Activated CD8-positive, alpha-beta memory T cell treated with anti-CD3 and anti-CD28 coated beads, Interleukin-2, amount 50 U/mL, for 4 hours (primary cell): ENCODE measurements at places on chromosomes 4 and X.

DNA sequence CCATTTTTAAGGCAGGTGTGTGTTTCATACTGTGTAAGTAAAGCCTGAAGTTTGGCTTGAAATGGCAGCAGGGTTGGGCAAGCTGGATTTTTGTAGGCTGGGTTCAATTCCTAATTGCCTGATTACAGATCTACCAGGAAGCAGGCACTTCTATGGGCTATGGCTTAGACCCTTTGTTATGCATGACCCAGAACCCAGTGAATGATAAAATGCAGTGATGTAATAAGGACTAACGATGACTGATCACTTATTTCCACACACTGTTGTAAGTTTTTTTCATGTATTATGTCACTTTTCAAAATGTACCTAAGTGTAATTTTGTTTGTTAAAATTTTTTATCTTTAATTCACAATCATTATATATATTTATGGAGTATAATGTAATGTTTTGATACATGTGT lies 8.6 kb downstream of the LANCL3 start:
- DNase-seq = no peak

GRCh38 chr4:123599061-123599919 lies 202.7 kb downstream of the SPRY1 start:
- no peak for DNase-seq

- no peak for DNase-seq
These were observed 485.3 kb upstream of the PITX2 start for GRCh38 chr4:111108153-111108552.

DNA sequence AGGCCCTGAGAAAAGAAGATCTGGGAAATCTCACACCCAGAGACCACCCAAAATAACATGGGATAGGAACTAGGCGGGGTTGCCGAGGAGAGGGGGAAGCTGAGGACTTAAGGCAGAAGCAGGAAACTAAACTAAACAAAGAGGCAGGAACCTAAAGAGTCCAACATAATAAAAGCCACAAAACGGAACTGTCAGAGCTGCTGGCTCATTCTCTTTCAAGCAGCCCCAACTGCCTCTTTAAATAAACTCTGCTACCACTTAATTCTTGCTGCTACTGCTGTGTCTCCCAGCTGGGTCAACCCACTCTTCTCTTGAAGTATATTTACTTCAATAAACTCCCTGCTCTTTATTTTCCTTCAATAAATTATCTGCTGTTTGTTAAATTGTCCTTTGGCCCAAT lies 44.5 kb downstream of the MAGEB16 start:
- no peak for DNase-seq

DNA sequence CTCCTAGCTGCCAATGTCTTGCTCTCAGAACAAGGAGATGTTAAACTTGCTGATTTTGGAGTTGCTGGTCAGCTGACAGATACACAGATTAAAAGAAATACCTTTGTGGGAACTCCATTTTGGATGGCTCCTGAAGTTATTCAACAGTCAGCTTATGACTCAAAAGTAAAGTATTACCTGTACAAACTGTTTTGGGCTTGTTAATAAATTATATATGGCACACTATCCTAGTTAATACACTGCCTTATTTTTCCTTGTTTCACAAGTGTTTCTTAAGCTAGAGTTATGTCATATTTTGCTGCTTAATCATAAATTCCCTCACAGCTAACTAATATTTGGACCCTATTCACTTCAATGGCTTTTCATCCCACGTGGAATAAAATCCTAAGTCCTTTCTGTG lies 45.3 kb downstream of the STK26 start:
- no peak for DNase-seq

GRCh38 chr4:152247271-152247975 lies 288.5 kb downstream of the FBXW7 start:
- DNase-seq = no peak

DNA sequence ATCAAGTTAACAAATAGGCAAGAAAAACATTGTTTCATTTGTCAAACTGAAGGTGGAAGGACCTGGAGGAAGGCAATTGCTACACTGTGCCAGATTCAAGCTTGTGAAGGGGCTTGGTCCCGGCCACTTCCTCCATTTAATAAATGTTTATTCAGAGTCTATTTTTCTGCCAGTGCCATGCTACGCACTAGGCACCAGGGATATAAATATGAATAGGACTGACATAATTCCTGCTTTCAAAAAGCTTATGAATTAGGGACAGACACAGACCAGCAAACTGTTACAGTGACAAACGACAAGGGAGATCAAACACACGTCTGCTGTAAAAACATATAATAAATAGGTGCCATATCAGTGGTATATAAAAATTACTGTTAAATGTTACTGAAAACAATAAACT lies 571 bp downstream of the TLR6 start:
- no peak for DNase-seq

- no peak for DNase-seq
These were observed 348.2 kb downstream of the BMPR1B start for GRCh38 chr4:95105983-95106382.

DNA sequence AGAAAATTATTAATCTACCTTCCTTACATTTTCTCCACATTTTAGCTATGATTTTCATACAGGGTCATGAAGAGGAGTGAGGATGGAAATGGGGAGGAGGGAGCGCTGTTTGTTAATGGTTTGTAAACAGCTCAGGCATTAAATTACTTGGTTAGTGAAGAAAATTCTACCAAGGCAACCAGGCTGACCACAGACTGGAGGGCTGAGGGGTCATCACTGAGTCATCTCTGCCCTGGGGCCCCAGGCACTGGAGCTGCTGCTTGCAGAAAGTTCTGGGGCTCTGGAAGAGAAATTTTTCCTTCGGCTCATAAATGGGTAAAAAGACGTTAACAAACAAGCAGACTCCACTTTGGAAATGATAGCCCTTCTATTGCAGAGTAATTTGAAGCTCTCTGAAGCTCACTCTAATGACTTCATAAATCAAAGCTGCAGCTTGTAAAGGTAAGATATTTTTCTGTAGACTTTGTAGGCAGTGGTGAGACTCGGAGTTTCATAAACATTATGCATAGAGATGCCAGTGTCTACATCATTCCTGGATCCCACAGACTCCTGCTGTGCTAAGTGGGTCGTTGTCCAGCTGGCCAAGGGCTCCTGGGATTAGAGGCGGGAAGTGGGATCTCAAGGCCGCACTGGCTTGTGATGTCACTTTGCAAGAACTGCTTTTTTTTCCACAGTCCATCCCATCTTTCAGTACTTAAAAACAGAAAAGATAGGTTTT lies 159.6 kb downstream of the PTTG2 start:
- no peak for DNase-seq

GRCh38 chr4:61996943-61997342 lies 796.8 kb downstream of the ADGRL3 start:
- DNase-seq = no peak

- DNase-seq = no peak
These were observed 239.4 kb upstream of the BOD1L1 start for GRCh38 chr4:13866881-13867280.

DNA sequence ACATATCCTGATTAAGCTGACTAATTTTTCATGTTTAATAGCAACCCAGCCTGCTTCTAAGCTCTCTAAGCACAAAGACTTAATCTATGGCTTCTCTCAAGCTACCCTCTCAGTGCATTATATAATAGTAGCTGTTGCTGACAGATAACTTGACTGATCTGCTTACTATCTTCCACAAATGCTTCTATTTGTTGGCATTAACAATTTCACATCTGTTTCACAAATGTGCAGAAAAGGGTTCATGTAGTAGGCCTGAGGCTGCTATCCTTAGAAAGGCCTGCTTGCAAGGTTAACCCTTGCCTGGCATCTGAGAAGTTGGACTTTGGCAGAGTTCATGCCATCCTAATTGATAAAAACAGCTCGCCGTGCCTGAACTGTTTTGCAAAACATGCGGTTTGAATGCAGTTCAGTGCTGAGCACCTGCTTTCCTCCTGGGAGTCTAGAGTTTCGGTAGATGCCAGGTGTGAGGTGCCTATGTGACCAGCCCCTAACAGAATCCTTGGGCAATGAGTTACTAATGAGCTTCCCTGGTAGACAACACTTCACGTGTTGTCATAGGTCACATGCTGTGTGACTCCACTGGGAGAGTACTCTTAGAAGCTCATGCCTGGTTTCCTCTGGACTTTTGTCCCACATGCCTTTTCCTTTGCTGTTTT lies 68.4 kb downstream of the NSG1 start:
- no peak for DNase-seq

GRCh38 chrX:114584983-114585842 lies 1.3 kb downstream of the HTR2C start:
- DNase-seq = no peak

- DNase-seq = no peak
These were observed 43.4 kb downstream of the MOB1B start for GRCh38 chr4:70945452-70946055.

GRCh38 chrX:44873415-44874276 lies 658 bp downstream of the KDM6A start:
- DNase-seq = peak; percentile 57

GRCh38 chrX:370963-371745 lies 15.6 kb downstream of the PPP2R3B start:
- no peak for DNase-seq

DNA sequence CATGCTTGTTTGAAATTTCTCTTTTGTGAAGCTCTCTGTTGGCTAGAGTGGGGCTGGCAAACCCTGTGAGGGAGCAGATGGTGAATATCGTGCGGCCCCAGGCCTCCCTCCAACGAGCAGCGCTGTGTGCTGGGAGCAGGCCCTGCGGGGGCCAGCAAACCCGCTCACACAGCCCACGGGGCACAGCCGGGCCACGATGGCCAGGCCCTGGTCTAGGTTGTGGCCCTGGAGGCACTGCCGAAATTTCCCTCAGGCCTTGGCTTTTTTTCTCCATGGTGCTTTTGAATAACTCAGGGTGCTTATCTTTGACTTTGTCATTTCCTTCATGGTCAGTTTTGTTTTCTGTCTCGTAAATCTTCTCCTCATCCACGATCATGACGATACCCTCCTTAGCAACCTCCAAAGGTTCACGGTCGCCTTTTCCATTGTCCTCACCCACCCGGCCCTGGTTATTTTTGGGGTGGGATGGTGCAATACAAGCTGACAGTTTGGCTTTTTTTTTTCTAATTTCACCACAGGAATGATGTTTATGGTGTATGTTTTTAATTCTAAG lies 20.7 kb downstream of the PCGF3 start:
- no peak for DNase-seq

DNA sequence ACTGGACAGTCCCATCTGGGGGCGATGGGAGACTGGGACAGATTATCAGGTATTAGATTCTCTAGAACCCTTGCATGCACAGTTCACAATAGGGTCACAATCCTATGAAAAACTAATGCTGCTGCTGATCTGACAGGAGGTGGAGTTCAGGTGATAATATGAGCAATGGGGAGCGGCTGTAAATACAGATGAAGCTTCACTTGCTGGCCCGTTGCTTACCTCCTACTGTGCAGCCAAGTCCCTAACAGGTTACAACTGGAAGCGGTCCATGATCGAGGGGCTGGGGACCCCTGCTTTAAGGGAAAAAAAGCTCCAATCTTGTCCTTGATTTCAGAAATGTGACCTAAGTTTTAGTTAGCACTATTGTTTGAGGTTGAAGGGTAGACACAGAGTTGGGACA lies 175.2 kb downstream of the ZNF330 start:
- no peak for DNase-seq

DNA sequence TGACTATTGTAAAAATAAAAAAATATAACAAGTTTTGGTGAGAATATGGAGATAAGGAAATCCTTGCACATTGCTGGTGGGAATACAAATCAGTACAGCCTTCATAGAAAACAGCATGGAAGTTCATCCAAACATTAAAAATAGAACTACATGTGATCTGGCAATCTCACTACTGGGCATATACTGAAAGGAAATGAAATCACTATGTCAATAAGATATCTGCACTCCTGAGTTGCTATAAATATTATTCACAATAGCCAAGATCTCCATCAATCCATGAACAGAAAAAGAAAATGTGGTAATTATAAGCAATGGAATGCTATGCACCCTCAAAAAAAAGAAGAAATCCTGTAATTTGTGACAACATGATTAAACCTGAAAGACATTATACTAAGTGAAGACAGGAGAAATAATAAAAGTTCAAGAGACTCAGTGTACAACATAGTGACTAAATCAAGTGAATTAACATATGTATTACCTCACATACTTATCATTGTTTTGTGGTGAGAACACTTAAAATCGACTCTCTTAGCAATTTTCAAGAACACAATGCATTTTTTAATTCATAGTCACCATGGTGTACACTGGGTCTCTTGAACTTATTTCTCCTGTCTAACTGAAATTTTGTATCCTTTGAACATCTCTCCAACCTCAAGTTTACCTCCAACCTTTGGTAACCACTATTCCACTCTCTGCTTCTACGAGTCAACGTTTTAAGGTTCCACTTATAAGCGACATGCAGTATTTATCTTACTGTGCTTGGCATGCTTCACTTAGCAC lies 1703.7 kb upstream of the AGA start:
- no peak for DNase-seq

- no peak for DNase-seq
These were observed 85.9 kb upstream of the FAM47A start for GRCh38 chrX:34218063-34218462.

DNA sequence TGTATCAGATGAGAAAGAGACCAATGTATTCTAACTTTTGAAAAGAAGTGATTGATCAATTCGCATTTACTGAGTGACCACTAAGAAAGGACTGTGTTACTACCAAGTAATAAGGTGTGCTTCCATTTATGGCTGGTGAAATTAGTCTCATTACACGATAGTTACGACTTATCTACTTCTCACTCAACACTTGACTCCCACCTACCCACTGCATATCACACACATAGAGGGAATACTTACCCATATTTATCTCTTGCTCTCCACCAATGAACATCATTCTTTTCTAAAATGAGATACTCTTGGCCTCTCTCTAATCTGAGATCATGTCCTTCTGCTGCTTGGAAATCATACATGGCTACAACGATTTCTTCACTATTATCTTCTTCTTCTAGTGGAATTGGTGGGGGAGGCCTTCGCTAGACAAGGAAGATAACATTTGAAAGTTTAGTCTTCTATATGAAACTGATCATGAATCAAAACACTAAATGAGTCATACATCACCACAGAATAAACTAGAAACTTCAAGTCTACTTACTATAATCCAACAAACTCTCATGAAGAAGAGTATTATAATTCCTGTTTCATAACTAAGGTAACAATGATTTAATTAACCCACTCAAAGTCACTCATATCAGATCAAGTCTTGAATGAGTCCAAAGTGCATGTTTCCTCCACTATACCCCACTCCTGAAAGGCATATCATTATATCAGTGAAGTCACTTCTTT lies 33.7 kb upstream of the TXK start:
- DNase-seq = no peak

DNA sequence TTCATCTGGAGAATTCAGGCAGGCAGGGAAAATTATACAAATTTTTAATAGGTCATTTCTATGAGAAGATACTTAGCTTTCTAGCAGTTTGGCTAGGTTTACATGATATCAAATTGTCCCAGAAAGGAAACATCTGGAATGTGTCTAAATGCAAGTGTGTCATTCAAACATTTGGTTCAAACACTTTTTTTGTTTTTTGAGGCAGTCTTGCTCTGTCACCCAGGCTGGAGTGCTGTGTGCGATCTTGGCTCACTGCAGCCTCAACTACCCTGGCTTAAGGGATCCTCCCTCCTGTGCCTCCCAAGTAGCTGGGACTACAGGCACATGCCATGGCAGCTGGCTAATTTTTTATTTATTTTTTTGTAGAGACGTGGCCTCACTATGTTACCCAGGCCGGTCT lies 31.6 kb downstream of the SPARCL1 start:
- no peak for DNase-seq
